ENCODE measurements at places on chromosomes 6 and 20.

- no peak for DNase-seq
Measured at GRCh38 chr6:2188856-2189384, 56.5 kb downstream of the GMDS start.

DNA sequence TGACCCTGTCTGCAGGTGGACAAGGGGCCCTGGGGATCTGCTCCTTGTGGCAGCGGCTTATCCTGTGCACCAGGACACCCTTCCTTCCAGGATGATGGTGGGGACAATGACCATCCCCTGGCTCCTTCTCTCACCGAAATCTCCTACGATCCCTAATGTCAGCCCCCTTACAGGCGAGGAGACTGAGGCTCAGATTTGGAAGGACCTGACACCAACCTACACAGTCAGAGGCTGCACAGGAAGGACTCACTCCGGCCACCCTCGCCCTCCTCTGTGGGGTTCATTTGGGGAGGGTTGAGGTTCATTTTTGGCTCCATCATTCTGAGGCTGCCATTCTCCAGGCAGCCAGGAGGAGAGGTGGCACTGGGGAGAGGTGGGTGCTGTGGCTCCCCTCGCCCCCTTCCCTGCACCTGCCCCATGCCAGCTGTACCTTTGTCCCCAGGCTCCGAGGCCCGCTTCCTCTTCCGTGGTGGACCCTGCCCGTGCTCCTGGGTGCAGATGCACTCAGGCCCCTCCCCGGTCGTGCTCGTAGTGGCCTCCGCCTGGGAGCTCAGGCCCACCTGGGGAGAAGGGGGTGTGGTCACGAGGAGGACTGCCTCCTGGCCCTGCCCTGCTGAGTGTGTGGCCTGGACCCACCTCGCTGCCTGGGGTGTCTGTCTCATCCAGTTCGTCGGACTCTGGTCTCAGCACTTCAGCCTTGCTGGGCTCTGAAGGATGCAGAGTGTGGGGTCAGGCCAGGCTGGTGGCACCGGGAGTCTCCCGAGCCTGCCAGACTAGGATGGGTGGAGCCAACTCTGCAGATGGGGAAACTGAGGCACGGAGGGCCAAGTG, 5.3 kb upstream of the CABLES2 start:
- DNase-seq, result no peak

GRCh38 chr20:44856442-44856841, 29.1 kb upstream of the YWHAB start:
- DNase-seq, result no peak

DNA sequence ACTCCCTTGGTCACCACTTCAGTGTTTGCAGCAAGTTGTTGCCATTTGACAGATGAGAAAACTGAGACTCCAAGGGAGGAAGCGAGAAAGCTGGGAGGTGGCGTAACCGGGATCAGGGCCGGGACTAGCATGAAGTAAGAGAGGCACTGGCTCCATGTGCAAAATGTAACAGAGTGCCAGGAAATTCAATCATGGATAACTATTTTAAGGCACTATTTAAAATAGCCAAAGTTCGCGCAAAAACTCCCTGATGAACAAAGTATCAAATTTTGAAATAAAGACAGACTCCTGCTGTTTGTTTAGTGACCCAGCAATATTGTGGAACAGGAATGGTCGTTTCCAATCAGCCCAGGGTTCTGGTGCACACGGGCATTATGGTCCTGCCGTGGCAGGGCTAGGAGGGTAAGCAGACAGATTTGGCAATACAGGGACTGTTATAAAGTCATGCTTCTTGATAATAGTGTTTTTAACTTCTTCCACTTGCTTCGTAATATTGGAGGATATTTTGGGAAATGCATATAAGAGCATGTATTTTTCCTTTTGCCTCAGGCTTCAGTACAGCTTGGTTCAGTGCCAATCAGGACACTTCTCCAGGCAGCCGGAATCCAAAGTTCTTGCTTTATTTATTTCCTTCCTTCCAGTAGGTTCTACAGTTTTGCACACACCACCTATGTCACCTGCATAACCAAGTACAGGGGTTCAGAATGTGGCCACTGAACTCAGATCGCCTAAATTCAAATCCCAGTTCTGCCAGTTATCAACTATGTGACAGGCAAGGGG, 141.6 kb downstream of the EYA2 start:
- DNase-seq, result no peak

DNA sequence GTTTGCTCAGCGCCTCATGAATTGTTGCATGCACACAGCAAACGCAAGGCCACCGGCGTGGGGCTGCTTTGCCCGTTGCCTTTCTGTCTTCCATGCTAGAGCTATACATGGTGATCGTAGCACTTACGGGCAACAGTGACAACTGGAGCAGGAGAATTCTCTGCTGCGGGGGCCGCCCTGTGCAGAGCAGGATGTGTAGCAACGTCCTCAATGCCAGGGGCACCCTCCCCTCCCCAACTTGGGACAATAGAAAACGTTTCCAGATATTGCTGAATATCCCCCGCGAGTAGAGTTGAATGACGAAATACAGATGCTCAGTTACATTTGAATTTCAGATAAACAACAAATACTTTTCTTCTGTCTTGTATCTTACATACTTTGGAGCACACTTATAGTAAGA, 198.7 kb downstream of the TFAP2C start:
- no peak for DNase-seq

- DNase-seq, result no peak
Measured at GRCh38 chr6:34522761-34523160, 33.4 kb downstream of the SPDEF start.

DNA sequence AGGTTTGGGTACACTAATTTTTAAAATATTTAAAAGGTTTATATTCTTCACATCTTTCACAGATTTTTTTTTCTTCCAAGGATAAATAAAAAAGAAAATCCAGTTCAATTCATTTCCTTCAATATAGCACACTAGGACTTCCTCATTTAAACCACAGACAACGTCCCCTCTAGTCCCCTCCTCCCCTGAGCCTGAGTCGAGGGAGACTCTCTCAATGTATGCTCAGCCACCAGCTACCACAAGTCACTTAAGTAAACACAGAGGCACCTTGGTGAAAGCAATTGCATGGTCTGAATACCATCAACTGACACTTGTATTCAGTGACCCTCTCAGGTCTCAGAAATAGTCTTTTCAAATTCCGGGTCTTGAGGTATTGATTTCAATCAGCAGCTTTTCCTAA, 88.6 kb downstream of the SIM1 start:
- no peak for DNase-seq

- no peak for DNase-seq
Measured at GRCh38 chr6:11224966-11225463, 7.5 kb downstream of the NEDD9 start.

- no peak for DNase-seq
Measured at GRCh38 chr6:46606338-46606737, 46.3 kb downstream of the CYP39A1 start.

- DNase-seq, result no peak
Measured at GRCh38 chr20:7291323-7291943, 523.9 kb downstream of the BMP2 start.

DNA sequence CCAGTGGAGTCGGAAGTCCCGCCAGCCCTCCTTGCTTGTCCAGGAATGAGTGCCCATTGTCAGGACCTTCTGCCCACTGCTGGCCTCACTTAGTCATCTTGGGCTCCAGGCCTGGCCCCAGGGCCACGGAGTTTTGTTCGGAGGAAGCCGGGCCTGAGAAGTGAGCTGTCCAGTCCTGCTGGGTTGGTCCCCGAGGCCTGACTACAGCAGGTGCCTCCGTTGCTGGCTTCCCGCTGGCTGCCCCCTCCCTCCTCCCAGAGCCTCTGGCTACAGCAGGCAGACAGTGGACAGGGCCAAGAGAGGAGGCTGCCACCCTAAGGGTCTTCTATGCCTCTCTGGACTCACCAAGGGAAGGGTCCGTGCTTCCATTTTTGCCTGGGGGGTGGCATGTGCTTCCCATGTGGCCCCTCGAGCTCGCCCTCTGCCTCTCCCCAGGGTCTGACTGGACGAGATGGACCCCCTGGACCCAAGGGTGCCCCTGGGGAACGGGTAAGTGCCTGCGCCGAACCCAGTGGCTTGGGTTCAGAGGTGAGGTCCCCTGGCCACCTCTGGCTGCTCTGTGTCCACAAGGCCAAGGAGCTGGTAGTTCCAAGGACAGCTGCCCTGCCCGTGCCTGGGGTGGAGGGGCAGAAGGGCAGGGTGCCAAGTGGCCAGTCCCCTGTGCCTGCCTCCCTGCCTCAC, 2.8 kb downstream of the COL9A3 start:
- no peak for DNase-seq

GRCh38 chr6:118558464-118559217, 10.5 kb downstream of the PLN start:
- DNase-seq, result no peak

GRCh38 chr6:63464060-63464459, 108.2 kb upstream of the LOC128125822 start:
- DNase-seq, result no peak

DNA sequence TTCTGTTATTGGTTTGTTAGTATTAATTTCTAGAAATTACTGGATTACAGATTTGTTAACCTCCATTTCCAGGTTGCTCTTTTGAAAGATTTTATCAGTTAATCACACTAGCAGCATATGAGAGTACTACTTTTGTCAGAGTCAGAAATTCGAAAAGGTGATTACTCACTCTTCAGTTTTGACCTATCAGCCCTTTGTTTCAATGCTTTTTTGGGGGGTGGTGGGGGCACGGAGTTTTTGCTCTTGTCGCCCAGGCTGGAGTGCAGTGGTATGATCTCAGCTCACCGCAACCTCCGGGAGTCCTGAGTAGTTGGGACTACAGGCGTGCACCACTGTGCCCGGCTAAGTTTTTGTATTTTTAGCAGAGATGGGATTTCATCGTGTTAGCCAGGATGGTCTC, 149.2 kb downstream of the JARID2 start:
- DNase-seq, result no peak

GRCh38 chr20:21693322-21693721, 12.1 kb upstream of the PAX1 start:
- DNase-seq, result no peak

DNA sequence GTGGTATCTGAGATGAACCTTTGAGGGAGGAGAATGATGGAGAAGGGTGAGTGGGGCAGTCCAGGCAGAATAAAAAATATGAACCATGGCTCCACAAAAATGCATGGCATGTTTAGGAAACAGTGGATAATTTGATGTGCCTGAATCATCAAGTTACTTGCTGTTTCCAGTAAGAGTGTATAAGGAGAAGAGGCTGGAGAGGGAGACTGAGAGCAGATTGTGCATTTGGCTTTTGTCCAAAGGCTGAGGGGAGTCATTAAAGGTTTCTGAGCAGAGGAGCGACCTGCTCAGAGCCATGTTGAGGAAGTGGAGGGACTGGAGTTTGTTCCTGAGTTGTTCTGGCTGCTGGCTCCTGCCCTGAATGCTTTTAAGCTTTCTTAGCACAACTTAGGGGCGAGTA, 6.1 kb downstream of the MMP24 start:
- DNase-seq, result no peak

DNA sequence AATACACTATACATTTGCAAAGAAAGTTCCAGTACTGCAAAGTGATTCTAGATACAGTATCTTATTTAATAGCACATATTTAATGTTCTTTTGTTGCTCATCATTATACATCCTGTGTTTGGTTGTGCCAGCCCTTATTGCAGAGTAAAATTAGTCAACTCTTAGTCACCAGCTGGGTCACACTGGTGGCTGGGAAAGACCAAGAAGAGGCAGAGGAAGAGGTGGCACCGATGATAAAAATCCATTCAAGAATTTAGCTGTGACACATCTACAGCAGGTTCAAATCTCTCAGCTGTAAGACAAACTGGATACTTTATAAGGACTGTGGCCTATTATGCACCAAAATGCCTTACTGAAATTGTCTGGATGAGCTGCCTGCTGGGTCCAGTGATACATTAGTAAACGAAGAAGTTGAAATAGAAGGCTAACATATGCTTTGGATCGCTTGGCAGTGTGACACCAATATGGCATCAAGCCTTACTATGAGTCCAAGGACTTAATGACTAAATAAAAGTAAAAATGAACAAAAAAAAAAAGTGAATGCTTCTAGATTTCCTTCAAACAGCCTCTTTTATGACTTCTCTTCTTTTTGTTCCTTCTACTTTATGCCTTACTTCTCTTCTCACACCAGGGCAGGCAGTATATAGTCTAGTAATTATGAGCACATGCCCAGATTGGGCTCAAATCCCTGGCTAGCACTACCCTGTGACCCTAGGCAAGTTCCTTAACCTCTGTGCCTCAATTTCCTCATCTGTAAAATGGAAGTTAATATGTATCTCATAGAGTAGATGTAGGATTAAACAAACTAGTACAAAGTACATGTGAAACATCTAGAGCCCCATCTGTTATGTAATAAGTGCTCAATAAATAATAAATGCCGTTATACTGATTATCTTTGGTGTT, 29.4 kb upstream of the RNF8 start:
- no peak for DNase-seq

DNA sequence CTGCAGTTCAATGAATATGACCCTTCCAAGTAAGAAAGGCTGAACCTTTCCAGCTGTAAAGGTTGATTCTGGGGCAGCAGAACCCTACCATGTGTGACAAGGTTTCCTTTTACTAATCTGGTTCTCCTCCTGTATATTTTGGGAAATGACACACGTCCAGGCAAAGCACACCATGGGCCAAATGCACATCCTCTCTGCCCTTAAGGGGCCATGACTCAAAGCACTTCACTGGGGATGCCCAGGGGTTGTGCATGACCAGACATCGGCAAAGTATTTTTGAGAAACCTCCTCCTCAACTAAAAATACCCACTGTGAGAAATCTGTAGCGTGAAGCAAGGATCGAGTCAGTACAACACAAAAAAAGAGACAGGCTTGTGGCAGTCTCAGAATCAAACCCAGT, 174.7 kb downstream of the BACH2 start:
- no peak for DNase-seq

DNA sequence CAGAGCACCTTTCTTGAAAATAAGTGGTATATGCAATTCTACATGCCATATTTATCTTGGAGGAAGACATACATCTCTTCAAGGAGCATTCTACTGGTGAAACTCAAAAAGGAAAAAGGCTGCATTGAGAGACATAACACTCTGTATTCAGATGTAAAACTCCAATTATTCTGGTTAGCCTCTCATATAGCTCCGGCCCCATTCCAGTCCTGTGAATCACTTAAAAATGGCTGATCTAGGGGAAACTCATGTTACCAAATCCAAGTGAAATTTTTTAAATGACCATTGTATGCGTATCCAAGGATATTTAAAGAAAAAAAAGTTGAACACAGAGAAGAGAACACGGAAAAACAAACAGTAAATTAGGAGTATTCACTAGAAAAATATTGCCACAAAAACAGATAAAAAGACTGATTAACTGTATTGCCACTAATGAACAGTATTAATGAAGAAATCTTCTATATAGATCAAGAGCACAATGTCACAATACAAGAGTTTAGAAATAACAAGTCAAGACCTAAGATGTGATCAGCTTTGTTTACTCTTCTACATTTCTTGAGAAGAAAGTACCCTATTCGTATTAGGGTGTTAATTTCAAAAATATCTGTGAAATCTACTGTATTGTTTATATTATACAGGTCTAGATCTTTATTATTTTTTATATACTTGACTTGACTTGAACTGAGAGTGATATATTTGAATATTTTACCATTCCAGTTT, 124.5 kb upstream of the GJE1 start:
- DNase-seq, result no peak

DNA sequence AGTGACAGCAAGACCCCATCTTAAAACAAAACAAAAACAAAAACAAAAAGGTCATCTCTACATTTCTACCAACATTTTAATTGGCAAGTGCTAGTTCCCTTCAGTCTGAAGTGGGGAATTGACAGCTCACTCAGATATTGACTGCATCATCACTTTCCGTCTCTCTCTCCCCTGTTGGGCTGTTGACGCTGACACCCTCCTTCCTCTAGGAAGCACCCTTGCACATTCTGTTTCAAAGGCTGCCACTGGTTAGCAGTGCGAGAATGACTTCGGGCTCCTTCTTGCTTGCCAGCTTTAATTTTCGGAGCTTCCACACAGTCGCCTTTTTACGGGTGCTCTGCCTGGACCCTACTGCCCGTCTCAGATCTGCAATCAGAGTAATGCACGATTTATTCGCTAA, 96.6 kb upstream of the INSM1 start:
- no peak for DNase-seq
